Type B pancreatic cell (in vitro differentiated cells): ENCODE measurements at places on chromosomes 12 and 14. TPM values are rescaled to one million over a fixed set of nuclear protein-coding genes. Genes with fewer than 3 reads are reported as not detected.

DNA sequence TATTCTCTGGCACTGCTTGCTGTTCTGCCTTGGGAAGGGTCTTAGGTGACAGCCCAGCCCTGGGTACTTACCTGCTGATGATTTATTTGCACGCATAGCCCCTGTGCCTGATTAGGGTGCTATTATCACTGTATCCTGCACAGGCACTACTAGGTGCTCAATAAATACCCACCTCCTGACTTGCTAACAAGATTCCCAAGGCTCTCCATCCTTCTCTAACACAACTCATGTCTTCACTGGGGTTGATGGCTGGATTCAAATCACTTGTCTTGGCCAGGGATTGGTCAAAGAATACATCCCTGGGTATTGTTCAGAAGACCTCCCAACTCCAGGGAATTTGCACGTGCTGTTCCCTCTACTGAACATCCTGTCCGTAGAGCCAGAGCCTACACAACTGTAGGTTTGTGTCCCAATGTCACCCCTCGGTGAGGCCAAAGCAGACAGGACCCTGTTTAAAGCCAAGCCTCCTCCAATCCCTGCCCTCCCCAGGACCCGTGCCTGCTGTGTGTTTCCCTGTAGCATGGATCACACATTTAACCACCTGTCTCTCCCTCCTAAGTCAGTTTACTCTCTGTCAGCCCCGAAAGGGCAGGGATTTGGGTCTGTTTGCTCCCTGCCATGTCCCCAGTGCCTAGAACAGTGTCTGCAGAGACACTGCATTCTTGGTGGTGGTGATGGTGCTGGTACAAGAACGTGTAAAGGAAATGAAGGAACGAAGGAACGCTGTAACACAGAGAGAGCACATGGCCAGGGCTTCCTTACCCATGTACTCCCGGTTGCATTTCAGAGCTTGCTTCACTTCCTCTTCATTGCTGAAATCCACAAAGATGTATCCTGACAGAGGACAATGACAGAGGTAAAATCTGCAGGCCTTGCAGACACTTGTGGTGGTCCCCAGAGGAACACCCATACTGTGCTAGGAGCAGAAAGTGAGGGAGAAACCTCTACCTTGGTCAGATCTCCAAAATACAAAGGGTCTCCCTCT, 16.5 kb downstream of the RBM19 start:
- peaks cover 8% of the 10 kb centered on the region for H3K36me3 ChIP-seq
- DNase-seq = no peak
- H3K4me3 ChIP-seq = no peak overlapping the region
- no peaks in the 10 kb centered on the region for H3K27me3 ChIP-seq
- no peaks in the 10 kb centered on the region for H3K4me1 ChIP-seq
- H3K27ac ChIP-seq = no peak overlapping the region

DNA sequence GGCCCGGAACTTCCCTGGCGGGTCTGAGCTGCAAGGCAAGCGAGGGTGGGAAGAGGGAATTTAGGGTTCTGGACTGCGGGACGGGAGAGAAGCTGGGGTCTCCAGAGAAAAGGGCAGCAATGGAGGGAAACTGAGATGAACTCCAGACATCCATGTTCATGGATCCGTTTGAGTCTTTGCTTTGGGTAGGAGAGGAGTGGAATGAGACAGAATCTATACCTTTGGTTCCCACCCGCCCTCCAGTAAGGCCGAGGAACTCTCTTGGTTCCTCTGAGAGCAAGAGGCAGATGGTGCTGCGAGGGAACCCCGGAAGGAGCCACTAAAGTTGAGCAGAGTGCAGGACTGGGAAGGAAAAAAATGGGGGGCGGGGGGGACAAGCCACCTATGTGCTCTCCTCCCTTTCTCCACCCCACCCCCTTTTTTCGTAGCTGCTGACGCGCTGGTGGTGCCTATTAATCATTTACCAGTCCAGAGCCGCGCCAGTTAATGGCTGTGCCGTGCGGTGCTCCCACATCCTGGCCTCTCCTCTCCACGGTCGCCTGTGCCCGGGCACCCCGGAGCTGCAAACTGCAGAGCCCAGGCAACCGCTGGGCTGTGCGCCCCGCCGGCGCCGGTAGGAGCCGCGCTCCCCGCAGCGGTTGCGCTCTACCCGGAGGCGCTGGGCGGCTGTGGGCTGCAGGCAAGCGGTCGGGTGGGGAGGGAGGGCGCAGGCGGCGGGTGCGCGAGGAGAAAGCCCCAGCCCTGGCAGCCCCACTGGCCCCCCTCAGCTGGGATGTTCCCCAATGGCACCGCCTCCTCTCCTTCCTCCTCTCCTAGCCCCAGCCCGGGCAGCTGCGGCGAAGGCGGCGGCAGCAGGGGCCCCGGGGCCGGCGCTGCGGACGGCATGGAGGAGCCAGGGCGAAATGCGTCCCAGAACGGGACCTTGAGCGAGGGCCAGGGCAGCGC, 1.2 kb downstream of the SSTR1 start:
- H3K27ac ChIP-seq = peak overlapping the region; percentile 77
- peaks cover 10% of the 10 kb centered on the region for H3K4me1 ChIP-seq
- DNase-seq = peak; percentile 72
- peak overlapping the region; percentile 88 for H3K4me3 ChIP-seq
- H3K27me3 ChIP-seq = peaks cover 91% of the 10 kb centered on the region

- H3K27me3 ChIP-seq = no peaks in the 10 kb centered on the region
- H3K4me1 ChIP-seq = peaks cover 29% of the 10 kb centered on the region
- peaks cover 48% of the 10 kb centered on the region for H3K36me3 ChIP-seq
- no peak overlapping the region for H3K27ac ChIP-seq
- H3K4me3 ChIP-seq = no peak overlapping the region
Measured at GRCh38 chr14:23028799-23029198, 5.9 kb downstream of the PSMB5 start.

DNA sequence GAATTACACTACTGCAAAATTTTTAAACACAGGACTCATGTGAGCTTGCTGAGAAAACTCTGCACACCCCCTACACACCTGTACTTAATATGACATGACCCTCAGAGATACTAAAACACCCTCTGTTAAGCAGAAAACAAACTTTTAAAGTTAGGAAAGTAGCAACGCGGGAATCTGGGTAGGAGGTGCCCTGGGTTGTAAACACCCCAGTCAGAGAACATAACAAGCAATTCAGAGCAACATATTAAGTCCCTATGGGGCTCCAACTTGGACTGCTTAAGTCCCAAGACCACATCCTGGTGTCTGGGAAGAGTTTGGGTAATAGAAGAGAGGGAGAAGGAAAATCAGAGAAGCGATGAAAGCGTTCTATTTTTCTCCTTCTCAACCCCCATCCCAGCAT, 1.2 kb downstream of the ATF7 start:
- H3K4me3 ChIP-seq = peak overlapping the region; percentile 98
- no peak for DNase-seq
- no peaks in the 10 kb centered on the region for H3K27me3 ChIP-seq
- H3K36me3 ChIP-seq = peaks cover 3% of the 10 kb centered on the region

- H3K36me3 ChIP-seq = no peaks in the 10 kb centered on the region
- no peak for DNase-seq
- H3K4me3 ChIP-seq = no peak overlapping the region
- H3K4me1 ChIP-seq = no peaks in the 10 kb centered on the region
- H3K27me3 ChIP-seq = no peaks in the 10 kb centered on the region
Measured at GRCh38 chr12:81329085-81329484, 251.2 kb downstream of the ACSS3 start.

SLCO1C1 gene
- 0.24 and 0.58 TPM in 2 replicates for total RNA-seq

GRCh38 chr14:62674563-62675237, 370.6 kb downstream of the KCNH5 start:
- no peak overlapping the region for H3K27ac ChIP-seq
- no peak overlapping the region for H3K4me3 ChIP-seq
- peaks cover 4% of the 10 kb centered on the region for H3K27me3 ChIP-seq
- H3K36me3 ChIP-seq = no peaks in the 10 kb centered on the region
- no peaks in the 10 kb centered on the region for H3K4me1 ChIP-seq

DNA sequence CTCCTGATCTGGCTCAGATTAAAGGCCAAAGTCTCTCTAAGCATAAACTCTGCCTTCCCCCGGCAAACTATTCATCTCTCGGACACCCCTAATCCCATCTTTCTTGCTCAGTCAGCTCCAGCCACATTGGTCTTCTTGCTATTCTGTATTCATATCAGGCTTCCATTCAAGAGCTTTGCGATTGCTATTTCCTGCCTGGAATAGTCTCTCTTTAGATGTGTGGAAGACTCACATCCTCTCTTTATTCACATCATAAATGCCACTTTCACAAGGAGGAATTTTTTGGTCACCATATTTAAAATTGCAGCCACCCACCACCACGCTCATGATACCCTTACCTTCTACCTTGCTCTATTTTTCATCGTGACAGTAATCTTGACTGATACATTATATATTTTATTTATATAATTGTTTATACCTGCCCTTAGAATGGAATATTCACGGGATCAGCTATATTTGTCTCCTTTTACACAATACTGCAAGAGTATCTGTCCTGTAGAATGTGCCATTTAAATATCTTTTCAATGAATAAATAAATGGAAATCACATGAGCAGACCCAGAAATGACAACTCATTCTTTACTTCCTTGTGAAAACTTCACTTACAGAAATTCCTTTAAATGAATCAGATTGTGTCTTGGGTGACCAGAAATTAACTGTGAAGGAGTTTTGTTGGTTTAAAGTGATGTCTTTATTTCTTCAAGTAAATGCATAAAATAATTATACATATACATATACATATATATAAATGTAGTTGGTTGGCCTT, 780.6 kb upstream of the FLRT2 start:
- H3K27ac ChIP-seq = no peak overlapping the region
- no peak overlapping the region for H3K4me3 ChIP-seq
- no peaks in the 10 kb centered on the region for H3K36me3 ChIP-seq

- H3K4me1 ChIP-seq = no peaks in the 10 kb centered on the region
- H3K4me3 ChIP-seq = no peak overlapping the region
- DNase-seq = no peak
- H3K36me3 ChIP-seq = peaks cover 18% of the 10 kb centered on the region
- H3K27ac ChIP-seq = no peak overlapping the region
- H3K27me3 ChIP-seq = no peaks in the 10 kb centered on the region
Measured at GRCh38 chr14:64119980-64120379, 174.2 kb downstream of the ESR2 start.

SLC5A8 gene
- 0.72 and 1.0 TPM in 2 replicates for total RNA-seq

DNA sequence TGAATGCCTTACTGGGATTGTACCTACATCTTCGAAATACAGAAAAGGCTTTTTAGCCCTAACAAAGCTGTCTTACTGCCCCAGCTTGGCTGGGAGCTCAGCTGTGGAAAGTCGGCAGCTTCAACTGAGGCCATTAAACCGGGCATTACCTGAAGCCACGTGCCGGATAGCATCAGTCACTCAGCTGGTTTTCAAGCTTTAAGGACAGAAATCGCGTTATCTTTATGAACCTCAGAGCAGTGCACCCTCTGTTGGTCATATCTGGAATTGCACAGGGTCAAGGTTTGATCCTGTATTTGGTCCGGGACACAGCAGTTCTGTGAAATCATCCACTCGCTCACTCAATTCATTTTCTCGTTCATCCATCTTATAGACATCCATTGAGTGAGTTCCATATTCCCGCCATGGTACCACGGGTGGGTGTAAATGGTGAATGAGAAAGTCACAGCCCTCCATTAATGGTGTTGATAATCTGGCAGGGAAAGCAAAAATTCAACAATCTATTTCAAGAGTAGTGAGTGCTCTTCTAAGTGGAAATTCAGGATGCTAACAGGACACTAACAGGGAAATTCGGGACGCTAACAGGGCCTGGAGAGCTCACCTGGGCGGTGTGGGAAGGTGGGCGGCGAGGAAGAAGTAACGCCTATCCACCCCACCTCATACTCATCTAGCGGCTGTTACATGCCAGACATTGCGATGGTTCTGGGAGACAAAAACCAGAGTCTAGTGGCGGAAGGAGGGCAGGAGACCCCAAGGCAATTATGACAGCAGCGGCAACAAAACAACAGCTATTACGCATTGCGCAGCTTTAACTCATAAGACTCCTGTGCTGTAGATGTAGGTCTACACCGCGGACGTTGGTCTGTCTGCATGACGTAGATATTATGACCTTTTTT, 60.6 kb upstream of the TCL1A start:
- H3K27me3 ChIP-seq = peaks cover 31% of the 10 kb centered on the region
- no peak overlapping the region for H3K4me3 ChIP-seq
- no peaks in the 10 kb centered on the region for H3K36me3 ChIP-seq
- DNase-seq = no peak
- H3K4me1 ChIP-seq = peaks cover 10% of the 10 kb centered on the region

- H3K4me3 ChIP-seq = no peak overlapping the region
- H3K4me1 ChIP-seq = no peaks in the 10 kb centered on the region
- H3K27me3 ChIP-seq = peaks cover 6% of the 10 kb centered on the region
- H3K36me3 ChIP-seq = no peaks in the 10 kb centered on the region
Measured at GRCh38 chr14:38420048-38420447, 164.2 kb upstream of the CLEC14A start.

DNA sequence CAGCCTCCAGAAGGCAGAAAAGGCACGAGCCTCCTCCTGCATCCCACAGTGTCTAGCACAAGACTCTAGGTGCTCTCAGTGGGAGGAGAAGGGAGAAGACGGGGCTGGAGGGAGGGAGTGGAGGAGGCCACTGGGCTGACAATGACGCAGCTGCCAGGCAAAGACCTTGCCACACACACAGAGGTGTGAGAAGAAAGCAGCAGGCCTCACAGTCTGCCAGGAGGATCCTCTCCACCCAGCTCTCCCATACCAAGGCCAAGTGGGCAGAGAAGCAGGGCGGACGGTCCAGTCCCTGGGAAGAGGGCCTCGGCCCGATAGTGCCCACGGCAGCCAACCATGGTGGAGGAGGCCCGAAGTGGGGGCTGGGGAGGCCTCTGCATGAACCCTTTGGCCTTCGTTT, 78.9 kb downstream of the NCOR2 start:
- H3K36me3 ChIP-seq = no peaks in the 10 kb centered on the region
- H3K4me3 ChIP-seq = no peak overlapping the region
- H3K27me3 ChIP-seq = no peaks in the 10 kb centered on the region

ADAMTS20 gene
- 1.2 and 3.1 TPM in 2 replicates for total RNA-seq

DNA sequence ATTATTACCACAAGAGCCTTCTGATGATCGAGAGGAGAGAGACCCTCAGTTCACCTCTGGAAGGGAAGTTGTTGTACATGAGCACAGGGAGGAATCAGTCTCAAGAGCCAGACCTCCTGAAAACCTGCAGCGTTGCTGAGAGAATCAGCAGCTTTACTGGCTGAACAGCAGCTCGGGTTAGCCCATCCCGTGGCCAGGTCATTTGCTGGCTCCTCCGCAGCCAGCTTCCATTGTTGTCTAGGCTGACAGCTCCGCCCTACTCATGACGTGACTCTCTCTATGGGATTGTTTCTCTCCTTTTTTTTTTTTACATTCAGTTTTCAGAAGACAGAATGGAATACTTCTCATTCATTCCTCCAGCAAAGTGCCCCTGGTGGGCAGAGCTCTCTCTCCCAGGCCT, 69.9 kb downstream of the TGFB3 start:
- H3K4me1 ChIP-seq = peaks cover 41% of the 10 kb centered on the region
- H3K36me3 ChIP-seq = peaks cover 11% of the 10 kb centered on the region
- H3K4me3 ChIP-seq = peak overlapping the region; percentile 56
- H3K27me3 ChIP-seq = no peaks in the 10 kb centered on the region
- DNase-seq = no peak
- peak overlapping the region; percentile 78 for H3K27ac ChIP-seq

GRCh38 chr14:89588016-89588415, 171.0 kb upstream of the FOXN3 start:
- H3K36me3 ChIP-seq = peaks cover 18% of the 10 kb centered on the region
- no peak overlapping the region for H3K27ac ChIP-seq
- no peaks in the 10 kb centered on the region for H3K27me3 ChIP-seq

G2E3 gene
- total RNA-seq = 20.6 and 39.5 TPM in 2 replicates

KRT78 gene
- total RNA-seq = 14.7 and 29.1 TPM in 2 replicates

RFLNA gene
- total RNA-seq = 19.7 and 57.4 TPM in 2 replicates

GPRC5D gene
- total RNA-seq = 5.5 TPM in 1 of 2 replicates, not detected in the other
